AG20443 (cell line): ENCODE measurements at places on chromosomes 2 and 18.

GRCh38 chr18:46182633-46183358, 78.6 kb downstream of the HAUS1 start:
- no peak for DNase-seq

GRCh38 chr2:26455037-26455669, 22.8 kb downstream of the OTOF start:
- DNase-seq: no peak

- peak; percentile 48 for DNase-seq
Measured at GRCh38 chr2:75055820-75056675, 97.6 kb downstream of the POLE4 start.

DNA sequence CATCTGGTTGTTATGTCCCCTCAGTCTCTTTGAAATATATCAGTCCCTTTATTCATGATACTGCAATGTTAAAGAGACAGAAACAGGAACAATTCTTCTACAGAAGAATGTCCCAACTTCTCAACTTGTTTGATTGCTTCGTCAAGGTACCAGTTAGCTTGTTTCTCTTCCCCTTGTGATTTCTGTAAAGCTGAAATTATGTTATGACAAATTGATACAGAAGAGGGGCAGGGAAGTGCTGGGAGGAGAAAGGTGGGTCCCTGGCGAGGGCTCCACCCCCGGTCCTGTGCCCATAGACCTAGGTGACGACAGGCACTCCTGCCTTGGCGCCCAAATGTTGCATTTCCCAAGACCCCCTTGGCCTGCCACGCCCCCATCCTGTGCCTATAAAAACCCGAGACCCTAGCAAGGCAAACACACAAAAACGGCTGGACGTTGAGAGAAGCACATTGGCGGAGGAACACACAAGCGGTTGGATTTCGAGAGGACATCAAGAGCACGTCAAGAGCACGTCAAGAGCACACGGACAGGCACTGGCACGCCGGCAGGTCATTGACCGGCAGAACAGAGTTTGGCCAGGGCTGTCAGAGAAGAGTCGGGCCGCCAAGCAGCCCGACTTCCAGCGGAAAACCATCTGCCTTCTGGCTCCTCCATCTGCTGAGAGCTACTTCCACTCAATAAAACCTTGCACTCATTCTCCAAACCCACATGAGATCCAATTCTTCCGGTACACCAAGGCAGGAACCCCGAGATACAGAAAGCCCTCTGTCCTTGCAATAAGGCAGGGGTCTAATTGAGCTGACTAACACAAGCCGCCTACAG, 11.5 kb upstream of the RTN4 start:
- DNase-seq: no peak

DNA sequence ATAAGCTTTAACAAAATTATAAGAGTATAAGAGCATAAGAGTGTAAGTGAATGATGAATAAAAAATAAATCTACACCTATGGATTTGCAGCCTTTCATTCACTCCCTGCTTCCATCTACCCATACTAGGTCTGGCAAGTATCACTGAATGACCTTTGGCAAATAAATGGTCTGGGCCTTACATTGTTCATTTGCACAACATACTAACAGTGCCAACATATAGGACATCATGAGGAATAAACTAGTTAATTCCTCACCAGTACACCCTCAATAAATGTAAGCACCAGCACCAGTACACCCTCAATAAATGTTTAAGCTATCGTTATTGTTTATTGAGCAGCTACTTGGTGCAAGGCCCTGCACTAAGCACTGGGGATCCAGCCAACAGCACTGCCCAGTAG, 26.9 kb downstream of the STAT1 start:
- DNase-seq: no peak

DNA sequence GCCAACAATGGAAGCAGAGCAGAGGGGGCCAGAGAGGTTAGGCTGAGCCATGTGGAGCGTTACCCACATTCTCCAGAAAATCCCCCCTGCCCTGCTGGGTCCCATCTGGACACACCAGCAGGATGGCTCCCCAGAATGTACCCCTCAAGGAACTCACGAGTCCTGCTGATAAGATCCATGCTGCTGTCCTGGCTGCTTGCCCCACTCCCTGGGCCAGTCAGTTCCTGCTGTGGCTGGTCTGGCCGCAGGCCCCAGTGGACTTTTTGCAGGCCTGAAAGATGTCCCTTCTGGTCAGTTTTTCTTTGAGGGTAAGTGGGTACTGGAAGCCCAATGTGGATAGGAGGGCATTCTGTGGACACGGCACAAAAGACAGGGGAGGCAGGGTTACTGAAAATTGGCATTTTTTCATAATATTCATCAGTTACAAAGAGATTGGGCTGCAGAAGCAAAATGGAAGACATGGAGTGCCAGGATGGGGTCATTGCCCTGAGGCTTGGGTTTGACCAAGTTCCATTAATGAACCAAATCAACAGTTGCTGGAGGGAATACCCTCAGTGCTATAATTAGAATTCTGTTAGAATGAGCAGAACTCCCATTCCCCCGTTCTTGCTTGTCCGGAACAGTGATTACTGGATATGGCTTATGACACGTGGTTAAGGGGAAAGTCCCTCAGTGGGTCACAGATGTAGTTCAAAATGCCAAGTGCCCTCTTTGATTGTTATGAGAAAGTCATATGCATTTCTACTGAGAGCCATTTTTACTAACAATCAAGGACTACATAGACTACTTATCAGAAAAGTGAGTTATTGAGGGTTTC, 38.7 kb downstream of the SLC4A5 start:
- DNase-seq: no peak

DNA sequence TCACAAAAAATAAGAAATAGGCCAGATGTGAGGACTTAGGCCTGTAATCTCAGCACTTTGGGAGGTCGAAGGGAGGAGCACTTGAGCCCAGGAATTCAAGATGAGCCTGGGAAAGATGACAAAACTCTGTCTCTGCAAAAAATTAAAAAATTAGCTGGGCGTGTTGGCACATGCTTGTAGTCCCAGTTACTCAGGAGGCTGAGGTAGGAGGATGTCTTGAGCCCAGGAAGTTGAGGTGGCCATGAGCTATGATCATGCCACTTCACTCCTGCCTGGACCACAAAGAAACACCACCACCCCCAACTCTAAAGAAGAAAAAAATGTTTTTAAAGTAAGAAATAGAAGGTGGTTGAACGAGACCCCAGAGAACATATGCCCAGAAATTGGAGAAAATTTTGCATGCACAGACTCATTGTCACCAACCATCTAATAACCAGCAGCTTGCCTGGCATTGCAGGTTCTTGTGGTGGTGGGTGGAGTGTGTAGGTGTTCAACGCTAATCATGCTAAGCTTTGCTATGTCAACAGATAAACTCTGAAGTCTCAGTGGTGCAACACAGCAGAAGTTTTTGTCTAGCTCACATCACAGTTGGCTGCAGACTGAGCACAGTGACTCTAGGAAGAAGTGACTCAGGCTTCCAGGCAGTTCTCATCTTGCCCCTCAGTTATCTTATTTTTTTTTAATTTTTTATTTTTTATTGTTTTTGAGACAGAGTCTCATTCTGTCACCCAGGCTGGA, 18.6 kb downstream of the ARL4C start:
- peak; percentile 59 for DNase-seq

DNA sequence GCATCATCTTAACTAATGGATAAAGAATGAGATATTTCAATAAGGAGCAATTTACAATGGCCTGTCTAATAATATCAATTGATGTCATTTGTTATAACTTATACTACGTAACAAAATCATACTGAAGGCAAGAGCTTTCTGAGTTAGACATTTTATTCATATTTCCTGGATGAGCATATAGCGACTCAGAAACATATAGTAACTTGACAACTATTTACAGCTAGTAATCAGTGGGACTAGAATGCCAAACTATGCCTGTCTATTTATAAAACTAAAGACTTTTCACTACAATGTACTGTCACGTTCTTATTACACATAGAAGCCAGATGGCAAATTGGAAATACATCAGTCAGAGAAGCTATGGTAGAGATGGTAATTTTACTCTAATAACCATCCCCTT, 766.2 kb upstream of the TMEFF2 start:
- no peak for DNase-seq
